ENCODE measurements at places on chromosomes 11 and 22.
A peak's percentile ranks its signal among the peaks of the same experiment; 100 is the strongest.

GRCh38 chr22:26751217-26751616 is 93.8 kb downstream of the MIAT start:
- DNase-seq = no peak

DNA sequence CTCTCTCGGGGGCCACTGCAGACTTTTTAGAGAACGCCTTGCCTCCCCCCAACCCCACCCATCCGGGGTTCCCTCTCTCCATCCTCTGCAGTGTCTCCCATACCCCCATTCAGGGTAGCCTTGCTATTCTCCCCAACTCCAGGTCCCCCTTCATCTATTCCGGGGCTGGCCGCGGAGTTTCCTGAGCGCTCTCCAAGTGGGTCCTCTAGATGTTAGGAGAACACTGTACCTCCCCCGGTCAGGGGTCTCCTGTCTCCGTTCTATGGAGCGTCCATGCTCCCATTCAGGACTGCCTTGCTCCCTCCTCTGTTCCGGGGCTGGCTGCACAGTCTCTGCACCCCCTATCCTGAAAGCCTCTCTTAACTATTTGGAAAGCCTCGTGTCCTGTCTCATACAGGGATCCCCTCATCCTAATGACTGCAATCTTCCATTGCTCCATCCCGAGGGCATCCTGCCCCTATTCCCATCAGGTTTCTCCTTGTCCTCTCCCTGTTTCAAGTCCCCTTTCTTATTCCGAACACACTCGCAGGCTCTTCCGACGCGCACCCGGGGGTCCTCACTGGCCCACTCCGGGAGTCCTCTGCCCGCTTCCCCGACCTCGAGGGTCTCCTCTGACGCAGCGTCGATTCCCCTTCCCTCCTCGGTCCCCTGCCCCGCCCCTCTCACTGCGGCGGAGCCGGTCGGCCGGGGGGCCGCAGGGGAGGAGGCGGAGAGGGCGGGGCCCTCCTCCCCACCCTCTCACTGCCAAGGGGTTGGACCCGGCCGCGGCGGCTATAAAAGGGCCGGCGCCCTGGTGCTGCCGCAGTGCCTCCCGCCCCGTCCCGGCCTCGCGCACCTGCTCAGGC is at the start of gene NEFH:
TSS of gene NEFH (plus strand) at position 802 of the 845 bp plus-strand sequence. CDS start 45 bp downstream, outside the sequence.
- DNase-seq = no peak

DNA sequence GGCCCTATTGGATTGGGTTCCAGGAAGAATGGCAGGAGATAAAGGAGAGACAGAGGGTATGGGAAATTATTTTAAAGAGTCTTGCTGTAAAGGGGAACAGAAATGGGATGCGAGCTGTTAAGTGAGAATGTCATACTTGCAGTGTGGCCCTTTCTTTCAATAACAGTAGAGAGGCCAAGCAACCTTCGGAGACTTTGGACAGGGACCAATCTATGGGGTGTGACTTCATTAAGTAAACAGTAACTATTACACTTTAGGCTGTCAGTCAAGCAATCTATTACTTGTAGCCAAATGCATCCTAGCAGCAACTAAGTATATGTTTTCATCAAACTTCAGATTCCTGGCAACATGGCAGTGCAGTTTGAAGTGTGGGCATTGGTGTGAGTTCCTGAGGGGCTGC is 376.2 kb upstream of the LARGE1 start:
- DNase-seq = no peak

GRCh38 chr22:44738347-44738715 is 14.0 kb upstream of the ARHGAP8 start:
- no peak for DNase-seq

DNA sequence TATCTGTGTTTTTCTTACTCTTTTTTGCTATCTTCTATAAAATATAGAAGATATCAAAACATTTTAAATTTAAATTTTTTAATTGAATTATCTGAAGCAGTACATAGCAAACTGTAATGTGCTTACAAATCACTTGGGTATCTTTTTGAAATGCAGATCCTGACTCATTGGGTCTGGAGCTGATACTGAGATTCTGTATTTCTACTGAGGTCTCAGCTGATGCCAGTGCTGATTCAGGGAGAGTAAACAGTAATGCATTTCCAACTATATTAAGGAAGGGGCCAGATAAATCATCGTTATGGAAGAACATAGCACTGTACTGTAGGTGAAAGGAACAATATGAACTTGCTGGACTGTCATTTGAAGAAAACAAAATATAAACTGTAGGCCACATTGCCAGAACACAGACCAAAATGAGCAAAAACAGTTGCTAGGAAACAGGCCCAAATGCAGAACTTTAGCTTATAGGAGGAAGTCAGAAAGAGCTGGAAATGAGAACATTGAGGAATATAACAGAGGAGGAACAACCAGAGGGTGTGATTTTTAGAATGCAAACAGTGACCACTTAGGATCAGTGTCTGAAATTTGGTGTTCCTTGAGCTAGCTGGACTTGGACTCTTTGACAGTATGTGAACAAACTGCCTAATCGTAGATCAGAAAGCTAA is 3.3 kb downstream of the ARL14EP start:
- DNase-seq = peak; percentile 17

DNA sequence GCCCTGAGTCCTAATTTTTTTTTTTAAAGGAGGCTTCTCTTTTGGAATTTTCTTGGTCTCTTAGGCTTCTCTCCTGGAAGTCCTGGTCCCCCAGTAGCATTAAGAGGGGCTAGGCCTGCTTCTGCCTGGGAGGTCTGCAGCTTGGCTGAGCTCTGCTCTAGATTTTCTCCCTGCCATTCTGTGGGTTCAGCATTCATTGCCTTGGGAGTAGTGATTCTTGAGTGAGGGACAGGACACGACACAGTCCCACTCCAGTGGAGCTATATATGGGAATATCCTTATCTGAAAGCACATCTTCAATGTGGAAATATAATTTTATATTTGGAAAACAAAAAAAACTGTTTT is 3.7 kb downstream of the IGSF22 start:
- no peak for DNase-seq

DNA sequence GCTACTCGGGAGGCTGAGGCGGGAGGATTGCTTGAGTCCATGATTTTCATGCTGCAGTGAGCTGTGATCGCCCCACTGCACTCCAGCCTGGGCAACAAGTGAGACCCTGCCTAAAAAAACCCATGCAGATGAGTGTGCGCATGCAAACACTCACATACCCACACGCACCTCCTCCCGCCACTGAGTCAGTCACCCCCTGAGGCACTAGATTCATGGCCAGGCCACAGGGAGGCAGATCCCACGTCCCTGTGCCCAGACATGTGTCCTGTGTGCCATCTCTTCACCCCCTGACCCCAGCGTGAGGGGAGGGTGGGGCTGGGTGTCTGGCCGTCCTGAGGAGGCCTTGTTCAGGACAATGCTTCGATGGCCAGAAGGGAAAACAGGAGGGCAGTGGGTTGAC is 15.5 kb downstream of the RELT start:
- no peak for DNase-seq

GRCh38 chr11:128365044-128365443 is 222.3 kb downstream of the ETS1 start:
- no peak for DNase-seq

DNA sequence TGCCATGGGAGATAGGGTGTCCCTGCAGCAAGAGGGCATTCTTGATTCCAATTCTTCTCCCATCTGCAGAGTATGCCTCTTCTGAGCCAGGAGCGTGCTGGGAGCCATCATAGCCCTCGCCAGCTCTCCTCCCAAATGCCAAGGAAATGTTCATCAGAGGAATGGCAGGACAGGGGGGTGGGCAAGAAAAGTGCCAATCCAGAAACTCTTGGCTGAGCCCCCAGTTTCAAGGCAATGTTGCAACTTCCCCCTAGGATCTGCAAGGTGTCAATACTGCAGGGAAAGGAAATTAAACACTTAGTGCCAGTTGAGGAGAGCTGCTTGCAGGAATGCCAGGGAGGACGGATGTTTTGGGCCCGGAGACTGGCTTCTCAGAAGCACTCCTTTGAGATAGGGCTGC is 94.8 kb upstream of the PRDM11 start:
- DNase-seq = no peak

DNA sequence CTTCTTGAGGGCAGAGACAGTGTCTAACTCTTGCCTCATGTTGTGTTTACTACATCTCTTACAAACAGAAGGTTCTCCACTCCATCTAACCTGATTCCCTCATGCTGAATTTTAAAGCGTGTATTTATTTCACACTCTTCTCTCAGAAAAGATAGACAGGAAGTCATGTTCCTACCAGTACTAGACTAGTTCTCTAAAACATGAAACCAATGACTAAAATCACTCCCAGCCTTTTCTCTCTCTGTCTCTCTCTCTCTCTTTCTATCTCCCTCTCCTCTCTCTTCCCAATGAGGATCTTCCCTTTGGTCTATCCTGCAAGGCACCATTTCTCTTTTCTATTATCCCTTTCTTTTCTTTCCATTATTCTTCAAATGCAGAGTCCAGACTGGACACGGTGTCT is 391.9 kb upstream of the CADM1 start:
- DNase-seq = no peak

DNA sequence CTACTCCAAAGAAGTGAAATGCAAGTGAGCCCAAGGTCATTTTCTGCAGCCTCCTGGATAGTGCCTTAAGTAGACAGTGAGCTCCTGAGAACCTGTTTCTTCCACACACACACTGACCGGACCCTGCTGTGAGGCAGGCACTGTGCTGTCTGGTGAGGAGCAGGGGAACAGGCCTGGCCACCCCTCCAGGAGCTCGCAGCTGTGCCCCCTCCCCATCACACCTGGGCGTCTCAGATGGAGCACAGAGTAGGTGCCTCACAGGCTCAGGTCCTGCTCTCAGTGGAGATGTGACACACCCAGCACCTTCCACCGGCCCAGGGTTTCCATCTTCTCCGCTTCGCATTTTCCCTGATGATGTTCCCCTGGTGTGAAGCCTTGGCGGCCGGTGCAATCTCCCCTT is 174.9 kb downstream of the ST3GAL4 start:
- DNase-seq = no peak

DNA sequence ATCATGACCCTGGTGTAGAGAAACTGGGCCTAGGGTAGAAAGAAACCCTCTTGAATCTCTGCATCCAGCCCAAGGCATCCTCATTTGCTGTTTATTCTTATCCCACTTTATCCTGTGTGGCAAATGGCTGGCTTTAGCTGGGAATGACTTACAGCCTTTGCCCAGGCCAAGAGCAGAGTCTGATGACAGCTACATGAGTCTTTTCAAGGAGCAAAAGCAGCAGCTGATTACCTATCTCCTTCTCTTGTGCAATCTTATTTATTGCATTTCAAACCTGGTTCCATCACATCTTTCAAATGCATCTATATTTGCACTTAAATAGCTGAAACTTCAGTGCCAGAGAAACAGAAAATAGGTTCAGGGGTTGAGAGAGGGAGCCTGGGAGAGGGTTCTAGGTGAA is 26.1 kb downstream of the SYT13 start:
- DNase-seq = no peak

DNA sequence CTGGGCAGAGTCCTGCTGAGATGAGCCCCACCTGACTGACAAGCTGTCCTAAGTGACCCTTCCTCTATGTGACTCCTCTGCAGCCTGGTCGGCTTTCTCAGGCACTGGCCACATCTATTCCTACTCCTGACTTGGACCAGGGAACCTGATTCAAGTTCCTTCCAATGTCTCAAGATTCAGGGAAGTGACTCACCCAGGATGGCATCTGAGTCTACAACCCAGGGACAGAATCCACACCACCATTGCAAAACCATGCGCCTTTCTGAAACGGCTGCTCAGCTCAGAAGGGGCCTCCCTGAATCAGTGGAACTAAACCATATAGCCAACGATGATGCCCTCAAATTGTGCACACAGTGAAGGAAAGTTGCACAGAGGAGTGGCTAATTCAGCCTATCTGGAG is 63.9 kb upstream of the CSNK2A3 start:
- DNase-seq = no peak

GRCh38 chr11:18209058-18209457 is 27.5 kb downstream of the SAA4 start:
- DNase-seq = no peak

DNA sequence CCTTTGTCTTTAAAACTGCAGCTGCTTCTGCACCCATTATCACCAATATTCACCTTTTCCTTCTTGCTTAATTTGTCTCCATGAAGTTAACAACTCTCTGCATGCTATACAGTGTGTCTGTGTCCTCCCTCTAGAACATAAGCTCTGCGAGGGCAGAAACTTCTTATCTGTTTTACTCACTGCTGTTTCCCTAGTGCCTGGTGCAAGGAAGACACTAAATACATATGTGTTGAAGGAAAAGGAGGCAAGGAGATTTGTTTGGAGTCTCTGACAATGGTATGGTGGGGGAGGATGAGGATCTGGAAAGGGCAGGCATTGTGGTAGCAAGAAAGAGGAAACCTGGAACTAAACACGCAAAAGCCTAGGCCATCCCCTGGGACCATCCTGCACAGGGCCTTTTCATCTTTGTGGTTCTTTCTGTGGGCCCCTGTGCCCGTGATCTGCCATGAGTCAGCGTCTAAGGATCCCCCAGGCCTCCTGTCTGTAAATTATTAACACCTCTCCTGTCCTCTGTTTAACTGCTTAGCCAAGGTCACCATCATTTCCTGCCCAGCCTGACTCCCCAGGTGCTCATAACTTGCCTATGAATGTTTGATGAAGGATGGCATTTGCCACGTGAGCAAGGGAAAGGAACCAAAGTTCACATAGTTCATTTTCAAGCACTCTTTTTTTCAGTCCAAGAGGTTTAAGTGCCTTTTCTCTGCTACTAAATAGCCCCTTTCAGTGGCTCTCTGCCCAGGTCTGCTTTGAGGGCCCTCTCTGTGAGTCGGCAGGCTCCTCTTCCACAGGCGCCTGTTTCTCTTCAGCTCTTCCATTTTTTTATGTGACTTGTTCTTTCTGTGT is 131.1 kb downstream of the RASSF10 start:
- no peak for DNase-seq

- no peak for DNase-seq
Measured at GRCh38 chr11:127962416-127962815, 624.9 kb downstream of the ETS1 start.

GRCh38 chr11:110738641-110739040 is 26.4 kb upstream of the ARHGAP20 start:
- DNase-seq = no peak

- no peak for DNase-seq
Measured at GRCh38 chr11:8242118-8242475, 21.6 kb downstream of the LMO1 start.

- DNase-seq = no peak
Measured at GRCh38 chr11:34549271-34549670, 35.7 kb upstream of the ELF5 start.

DNA sequence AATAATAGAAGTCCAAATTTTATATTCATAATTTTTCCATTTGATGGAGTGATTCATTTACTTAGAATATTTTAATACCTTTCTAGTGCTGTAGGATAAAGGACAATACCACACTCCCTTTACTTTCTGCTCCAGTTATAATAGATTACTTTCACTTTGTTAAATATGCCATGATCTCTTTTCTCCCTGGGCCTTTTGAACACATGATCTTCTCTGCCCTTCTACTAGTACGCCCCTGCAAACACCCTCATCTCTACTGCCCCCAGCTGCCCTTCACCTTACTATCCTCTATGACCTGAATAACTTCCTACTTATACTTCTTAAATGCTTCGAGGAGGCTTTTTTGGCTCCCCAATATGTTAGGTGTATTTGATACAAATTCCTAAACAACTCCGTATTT is 177.3 kb downstream of the GUCY1A2 start:
- DNase-seq = no peak

DNA sequence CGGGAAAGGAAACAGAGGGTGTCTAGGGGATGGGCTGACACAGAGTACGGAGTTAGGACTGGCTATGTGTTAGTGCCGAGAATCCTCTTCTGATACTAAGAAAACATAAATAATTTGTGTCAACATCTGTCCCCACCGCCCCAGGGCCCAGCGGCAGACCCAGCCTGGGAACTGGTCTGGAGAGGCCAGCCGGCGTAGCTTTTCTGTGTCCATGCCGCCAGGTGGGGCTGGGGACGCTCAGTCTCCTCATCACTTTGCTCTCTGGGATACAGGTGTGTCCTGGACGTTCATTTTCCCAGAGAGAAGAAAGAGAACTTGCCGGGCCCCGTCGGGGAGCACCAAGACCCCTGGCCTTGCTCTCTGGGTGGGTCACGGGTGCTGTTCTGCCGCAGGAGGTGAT is 54.7 kb downstream of the WNT7B start:
- no peak for DNase-seq

Data from activated CD4-positive, alpha-beta T cell treated with anti-CD3 and anti-CD28 coated beads, Interleukin-10, Interleukin-2, amounts not matched to agents 100 ng/mL and 50 ng/mL, durations not matched to agents 16 hours and 8 hours (primary cell).